ENCODE measurements at places on chromosomes 4 and X.

GRCh38 chrX:37753384-37753783 lies 26.5 kb upstream of the CYBB start:
- peak; percentile 37 for DNase-seq

- DNase-seq: no peak
Observed at GRCh38 chr4:102575369-102576129, 74.4 kb downstream of the NFKB1 start.

- DNase-seq: no peak
Observed at GRCh38 chrX:57156397-57157049, 19.3 kb upstream of the SPIN2A start.

DNA sequence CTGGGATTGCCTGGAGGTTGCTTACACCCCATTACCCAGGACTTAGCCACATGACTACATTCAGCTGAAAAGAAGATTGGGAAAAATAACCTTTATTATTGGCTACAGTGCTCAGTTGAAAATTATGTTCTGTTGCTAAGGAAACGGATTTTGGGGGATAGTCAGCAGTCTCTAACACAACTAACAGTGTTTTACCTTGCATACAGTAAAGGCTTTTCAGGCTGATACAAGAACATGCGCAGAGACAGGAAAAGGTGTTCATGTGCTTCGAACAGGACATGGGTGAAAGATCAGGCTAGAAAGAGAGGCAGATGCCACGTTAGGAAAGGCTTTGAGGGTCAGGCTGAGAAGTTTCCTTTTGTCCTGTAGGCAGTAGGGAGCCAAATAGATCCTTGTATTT lies 14.8 kb upstream of the RHOH start:
- no peak for DNase-seq

DNA sequence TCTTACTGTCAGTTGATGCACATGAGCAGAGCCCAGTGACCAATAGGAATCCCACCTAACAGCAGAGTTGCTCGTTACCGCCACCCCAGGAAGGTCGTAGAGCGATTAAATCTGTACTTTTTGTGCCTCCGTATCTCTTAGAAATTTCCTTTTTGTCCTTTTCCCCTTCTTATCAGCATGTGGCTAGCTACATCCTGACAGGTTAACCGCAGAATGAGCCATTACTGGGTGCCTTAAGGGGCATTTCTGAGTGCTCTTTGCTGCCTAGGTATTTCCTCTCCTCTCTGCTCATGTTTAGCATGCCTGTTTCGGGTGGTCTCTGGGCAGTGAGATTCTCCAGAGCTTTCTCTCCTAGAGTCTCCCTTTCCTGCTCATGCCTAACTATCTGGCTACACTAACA lies 530.5 kb downstream of the FAM133A start:
- DNase-seq: no peak

DNA sequence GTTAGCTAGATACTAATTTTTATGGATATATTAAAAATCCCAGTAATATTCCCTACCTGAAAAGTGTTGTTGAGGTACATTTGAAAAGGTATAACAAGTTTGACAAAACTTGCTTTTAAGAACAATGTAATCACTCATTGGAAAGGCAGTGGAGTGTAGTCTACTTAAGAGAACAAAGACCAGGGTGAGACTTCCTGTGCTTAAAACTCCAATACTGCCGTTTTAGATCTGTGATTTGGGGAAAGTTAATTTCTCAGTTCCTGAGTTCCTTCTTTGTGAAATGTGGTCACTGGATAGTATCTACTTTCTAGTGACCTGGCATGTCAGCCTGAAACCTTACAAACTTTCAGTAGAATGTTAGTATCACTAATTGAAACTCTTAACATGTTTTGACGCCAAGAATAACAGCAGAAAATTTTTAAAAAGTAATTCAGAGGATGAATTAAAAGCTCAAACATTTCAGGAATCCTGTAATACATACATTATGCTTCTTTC lies 56.8 kb downstream of the PCDH7 start:
- DNase-seq: no peak

- DNase-seq: no peak
Observed at GRCh38 chr4:187444061-187444460, 551.5 kb upstream of the ZFP42 start.

DNA sequence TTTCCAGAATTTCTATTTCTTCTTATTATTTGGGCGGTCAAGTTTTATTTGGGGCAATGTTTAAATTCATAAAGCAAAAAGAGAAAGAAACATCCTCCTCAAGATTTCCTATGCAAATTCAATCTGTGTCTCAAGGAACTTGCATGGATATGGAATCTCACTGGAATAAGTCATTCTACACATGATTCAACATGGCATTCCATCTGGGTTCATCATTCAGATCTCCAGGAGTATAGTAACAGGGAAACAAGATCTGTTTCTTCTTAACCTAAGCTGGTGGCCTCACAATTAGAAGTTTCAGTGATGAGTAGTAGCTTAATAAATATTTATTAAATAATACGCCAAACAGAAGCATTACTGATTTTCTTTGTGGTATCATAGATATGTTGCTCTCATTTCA lies 19.8 kb downstream of the KLHL34 start:
- DNase-seq: no peak

DNA sequence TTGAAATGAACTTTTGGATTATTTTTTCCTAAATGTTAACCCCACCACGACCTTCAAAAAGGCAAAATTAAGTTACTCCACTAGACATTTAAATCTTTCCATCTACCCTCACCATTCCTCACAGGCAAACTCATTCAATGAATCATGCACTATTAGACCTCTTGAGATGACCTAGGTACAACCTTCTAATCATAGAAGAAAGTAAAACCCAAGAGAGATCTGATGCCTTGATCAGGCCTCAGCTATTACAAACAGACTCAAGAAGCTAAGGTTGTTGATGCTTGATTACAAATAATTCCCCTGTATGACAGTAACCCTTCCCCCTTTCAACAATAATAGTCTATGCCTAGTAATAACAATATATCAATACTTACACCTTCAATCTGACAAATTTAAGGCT lies 18.9 kb downstream of the TAPT1 start:
- DNase-seq: no peak

DNA sequence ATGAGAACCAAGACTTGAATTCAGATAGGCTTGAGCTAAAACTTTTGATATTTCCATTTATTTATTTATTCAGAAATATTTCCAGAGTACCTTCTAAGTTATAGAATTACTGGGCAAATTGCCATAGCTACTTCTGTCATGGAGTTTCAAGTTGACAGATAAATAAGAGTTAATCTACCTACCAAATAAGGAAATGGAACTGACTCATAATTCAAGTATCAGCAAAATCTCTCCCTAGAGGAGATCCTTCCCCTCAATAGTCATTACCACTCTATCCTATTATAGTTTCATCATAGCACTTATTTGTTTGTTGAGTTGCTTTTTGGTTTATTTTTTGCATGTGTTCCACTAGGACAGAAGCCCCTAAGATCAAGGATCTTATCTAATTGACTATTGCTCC lies 48.8 kb upstream of the CCSER1 start:
- no peak for DNase-seq

GRCh38 chr4:141432000-141432712 lies 204.2 kb upstream of the IL15 start:
- no peak for DNase-seq

DNA sequence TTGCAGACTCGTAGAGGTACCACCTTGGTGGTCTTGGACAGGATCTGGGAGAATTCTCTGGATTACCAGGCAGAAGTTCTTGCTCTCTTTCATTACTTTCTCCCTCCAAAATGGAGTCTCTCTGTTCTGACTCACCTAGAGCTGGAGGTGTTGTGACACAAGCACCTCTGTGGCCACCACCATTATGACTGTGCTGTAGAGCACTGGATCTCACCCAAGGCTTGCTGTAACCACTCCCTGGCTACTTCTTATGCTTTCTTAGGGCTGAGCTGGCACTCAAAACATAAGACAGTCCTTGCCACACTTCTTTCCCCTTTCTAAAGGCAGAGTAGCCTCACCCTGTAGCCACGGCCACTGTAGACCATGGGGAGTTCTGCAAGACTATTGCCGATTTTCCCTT lies 296.6 kb upstream of the DIPK2B start:
- no peak for DNase-seq

GRCh38 chr4:124749421-124749820 lies 36.9 kb upstream of the ANKRD50 start:
- DNase-seq: no peak
